ENCODE measurements at places on chromosomes 13 and 19.

- DNase-seq, result no peak
These were observed 1781.7 kb upstream of the PRR20A start for GRCh38 chr13:55359067-55359466.

DNA sequence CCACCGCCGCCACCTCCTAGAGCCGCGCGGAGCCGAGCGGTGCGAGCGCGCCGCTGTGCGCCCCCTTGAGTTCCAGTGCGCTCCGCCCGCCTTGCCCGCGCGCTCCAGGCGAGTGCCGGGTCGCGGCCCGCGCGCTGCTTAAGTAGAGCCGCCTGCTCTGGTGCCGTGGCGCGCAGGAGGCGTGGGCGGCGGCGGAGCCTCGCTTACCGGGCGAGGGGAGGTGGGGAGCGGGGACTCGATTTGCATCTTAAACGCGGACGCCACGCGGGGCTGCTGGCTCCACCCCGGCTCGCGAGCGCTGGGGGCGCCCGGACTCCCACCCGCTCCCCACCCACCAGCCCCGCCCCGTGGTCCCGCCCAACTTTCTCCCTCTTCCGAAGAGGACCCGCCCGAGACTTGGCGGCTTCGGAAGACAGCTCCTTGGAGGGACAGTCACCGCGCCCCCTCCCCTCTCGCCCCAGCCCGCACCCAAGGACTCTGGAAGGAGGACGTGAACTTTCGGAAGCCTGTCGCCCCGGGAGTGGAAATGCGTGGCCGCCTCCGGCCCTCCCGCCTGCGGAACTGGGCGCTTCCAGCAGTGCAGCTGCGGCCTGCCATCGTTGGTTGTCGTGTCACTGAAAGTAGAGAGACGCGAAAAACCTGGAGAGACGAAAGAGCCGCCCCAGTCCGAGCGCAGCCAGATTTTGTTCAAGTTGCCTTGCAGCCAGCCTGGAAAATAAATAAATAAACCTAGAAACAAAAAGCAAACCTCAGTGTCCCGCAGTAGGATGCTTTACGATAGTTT, at the start of gene KCTD12:
KCTD12 (minus strand) TSS at position 114 of the 784 bp plus-strand sequence. CDS start 257 bp downstream, outside the sequence.
- peak; percentile 87 for DNase-seq

DNA sequence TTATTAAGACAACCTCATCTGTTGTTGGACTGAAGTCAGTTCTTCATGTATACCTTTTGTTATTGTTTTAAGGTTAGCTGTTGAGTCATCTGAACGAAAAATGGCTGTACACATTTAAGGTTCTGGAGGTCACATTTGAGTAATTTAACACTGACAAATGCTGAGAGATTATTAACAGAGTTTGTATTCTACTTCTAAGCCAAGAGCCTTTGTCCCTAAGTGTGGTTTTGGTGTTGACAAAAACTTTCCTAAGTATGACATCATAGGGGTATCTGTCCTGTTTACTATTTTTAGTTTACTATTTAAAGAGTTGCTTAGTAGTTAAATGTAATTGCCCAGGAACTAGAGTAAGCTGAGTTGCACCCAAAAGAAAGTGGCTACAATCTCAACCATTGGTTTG, 71.9 kb downstream of the CDK8 start:
- no peak for DNase-seq

DNA sequence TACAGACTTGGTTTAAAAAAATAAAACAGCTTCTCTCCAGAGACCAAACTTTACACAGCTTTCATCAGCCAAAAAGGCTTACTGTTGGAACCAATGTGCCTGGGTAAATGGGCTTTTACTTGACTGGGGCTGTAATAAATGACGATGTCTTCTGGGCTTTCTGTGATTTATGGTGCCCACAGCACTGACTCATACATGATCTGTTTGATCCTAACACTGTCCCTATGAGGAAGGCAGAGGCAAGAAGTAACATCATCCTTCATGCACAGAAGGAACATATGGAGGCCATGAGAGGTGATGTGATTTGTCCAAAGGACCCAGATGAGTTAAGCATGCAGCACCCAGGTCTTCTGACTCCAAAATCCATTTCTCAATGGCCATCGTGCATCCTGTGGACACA, 77.4 kb downstream of the DOCK9 start:
- DNase-seq, result no peak

GRCh38 chr19:53019684-53020083, 6.0 kb downstream of the ERVV-1 start:
- no peak for DNase-seq

All from stimulated activated CD4-positive, alpha-beta T cell treated with anti-CD3 and anti-CD28 coated beads, Interleukin-2, amount 100 ng/mL, for 4 hours (primary cell).